ENCODE measurements at places on chromosomes 11 and 22. TPM values are rescaled to one million over a fixed set of nuclear protein-coding genes. Genes with fewer than 3 reads are reported as not detected.

The NPAS4 gene
- total RNA-seq, result 0.74 TPM

The MMP8 gene
- total RNA-seq, result not detected

The SMDT1 gene
- total RNA-seq, result 19.1 TPM

The KRTAP5-10 gene
- not detected for total RNA-seq

The HTR3B gene
- total RNA-seq, result not detected

The RAB36 gene
- total RNA-seq, result 4.1 TPM

DNA sequence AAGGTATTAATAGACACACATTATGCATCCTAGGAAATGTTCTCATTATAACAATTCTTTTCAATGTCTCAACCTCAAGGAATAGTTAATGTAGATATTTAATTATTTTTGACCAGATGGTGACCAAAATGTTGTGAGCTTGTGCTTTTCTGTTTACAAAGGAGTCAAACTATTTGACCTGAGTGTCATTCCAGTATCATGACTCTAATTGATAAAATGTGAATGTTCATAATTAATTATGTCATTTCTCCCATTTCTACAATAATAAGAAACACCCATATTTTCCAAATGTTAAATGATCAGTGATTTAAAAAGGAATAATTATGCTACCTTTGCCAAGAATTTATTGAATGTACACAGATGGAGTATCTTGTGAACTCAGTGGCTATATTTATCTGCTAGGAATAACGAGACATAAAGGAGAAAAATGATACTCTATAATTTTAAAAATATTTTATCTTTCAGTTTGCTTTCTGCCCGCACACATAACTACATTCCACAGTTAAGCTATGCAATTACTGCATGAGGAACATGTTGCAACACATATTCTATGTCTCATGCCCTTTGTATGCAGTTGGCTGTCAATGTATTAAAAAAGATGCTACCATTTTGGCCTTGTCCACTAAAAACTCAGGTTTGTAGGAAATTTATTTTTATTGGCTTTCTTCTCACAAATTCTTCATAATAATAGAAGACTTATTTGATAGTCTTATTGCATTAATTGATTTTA is 376.7 kb upstream of the CCDC179 start:
- DNase-seq, result no peak

- peak; percentile 69 for DNase-seq
Measured at GRCh38 chr22:37457093-37457893, 28.9 kb downstream of the MFNG start.

GRCh38 chr11:76721755-76722677 is 51.5 kb upstream of the LRRC32 start:
- DNase-seq, result peak; percentile 78

DNA sequence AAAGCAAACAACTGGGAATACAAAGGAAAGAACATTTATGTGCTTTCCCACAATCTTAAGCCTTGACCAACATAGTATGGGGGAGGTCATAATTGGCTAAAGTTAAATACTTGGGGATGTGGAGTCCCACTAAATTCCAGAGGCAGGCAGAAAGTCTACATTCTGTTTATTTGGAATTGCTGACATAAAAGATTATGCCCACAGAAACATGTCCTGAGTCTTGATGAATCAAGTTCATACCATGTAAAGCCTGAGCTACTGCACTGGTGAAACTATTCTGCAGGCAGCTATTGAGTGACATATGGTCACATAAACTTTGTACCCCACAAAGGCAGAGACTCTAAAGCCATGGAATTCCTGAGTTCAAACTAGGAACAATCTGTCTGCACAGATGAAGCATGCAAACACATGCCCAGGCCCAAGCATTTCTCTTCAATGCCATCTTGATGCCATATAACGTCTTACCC is 69.9 kb upstream of the CHRM4 start:
- no peak for DNase-seq

DNA sequence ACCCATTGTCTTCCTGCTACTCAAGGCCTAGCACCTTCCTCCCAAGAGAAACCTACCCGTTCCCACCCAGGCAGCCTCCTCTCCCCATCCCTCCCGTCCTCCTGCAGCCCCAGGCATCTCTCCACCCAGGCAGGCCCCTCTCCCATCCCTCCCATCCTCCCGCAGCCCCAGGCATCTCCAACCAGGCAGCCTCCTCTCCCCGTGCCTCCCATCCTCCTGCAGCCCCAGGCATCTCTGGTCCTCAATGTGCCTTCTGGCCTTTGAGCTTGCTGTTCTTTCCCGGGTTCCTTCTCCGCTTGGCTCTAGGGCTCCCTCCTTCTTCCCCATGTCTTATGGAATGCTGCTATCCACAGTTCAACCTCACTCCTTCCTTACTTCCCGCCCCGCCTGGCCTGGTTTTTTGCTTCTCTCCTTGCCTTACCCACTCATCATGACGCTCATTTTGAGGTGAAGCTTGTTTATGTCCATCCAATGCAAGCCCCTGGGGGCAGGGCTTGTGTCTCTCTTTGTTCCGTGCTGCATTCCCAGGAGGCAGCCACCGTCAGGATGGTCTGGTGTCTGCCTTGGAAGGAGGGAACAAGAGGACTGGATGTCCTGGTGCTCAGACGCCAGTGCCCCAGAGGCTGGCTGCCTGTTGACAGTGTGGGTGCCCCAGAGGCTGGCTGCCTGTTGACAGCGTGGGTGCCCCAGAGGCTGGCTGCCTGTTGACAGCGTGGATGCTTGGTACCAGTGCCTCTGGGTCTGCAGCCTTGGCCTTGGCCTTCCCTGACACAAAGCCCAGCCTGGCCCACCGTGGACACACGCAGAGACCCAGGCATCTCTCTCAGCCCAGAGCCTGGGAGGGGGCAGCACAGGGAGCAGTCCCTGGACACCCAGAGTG is 815.7 kb downstream of the BRD1 start:
- DNase-seq, result no peak

DNA sequence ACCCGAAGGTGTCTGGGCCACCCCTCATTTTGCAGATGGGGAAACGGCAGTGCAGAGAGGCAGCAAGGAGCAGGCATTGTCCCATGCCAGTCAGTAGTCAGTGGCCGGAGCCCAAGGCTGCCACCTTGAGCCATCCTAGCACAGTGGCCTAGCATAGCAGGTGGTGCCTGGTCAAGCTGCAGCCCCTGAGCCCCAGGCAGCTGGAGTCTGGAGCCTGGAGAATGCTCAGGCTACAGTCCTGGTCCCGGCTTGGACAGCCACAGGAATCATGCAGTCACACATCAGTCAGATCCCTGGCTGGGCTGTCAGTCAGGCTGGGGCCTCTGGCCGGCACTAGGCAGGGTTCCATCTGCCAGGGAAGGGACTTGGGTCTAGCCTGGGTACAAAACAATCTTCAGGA is 18.6 kb downstream of the KCNC1 start:
- DNase-seq, result no peak

DNA sequence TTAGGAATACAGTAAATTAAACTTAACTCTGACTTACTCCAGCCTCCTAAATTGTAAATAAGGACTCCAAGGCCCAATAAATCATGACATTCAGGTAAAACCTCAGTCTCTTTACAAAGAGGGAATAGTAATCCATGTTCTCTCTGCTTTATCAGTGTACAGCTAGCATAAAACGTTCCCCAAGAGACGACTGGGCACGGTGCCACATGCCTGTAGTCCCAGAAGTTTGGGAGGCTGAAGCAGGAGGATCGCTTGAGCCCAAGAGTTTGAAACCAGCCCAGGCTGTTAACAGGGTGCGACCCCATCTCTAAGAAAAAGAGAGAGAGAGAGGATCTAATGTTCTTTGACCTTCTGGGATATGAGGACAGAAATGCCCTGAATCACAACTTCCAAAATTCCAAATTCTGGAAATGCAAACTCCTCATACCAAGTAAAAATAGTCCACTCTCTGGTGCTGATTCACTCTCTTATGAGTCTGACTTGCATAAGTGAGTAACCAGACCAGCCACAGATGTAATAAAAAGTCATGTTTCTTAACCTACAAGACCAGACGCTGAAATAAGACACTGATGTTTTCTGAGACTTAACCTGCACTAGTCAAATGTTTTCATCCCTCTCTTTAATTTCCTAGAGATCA is 25.5 kb downstream of the NNMT start:
- DNase-seq, result no peak

GRCh38 chr11:15705891-15706290 is 591.2 kb downstream of the INSC start:
- no peak for DNase-seq

GRCh38 chr22:45946805-45947600 is 30.0 kb downstream of the WNT7B start:
- no peak for DNase-seq

GRCh38 chr11:12832480-12833224 is 158.4 kb downstream of the TEAD1 start:
- no peak for DNase-seq

DNA sequence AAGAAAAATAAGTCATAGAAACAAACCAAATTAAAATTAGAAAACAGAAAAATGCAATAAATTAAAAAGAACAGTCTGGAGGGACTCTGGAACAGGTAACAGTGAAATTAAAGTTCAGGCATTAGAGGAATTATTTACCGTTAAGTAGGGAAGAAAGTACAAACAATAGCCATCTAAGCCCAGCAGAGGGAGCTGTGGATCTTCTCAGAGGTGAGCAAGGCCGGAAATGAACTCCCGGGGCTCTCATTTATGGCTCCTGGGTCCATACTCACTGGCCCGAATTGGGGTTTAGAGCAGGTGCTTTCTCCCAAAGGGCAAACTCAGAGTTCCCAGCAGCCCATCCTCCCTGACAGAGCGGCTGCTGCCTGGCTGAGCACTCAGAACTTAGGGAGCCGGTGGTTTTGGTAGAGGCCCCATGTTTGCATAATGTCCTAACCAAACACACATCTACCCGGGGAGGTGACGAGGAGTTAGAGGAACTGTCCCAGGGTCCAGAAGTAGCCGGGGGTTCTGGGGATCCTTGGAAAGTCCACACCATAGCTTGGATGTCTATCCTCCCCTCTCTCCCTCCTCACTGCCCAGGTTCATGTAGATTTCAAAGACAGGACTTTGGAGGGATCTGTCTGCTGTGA is 87.8 kb upstream of the VPREB1 start:
- DNase-seq, result peak; percentile 33

DNA sequence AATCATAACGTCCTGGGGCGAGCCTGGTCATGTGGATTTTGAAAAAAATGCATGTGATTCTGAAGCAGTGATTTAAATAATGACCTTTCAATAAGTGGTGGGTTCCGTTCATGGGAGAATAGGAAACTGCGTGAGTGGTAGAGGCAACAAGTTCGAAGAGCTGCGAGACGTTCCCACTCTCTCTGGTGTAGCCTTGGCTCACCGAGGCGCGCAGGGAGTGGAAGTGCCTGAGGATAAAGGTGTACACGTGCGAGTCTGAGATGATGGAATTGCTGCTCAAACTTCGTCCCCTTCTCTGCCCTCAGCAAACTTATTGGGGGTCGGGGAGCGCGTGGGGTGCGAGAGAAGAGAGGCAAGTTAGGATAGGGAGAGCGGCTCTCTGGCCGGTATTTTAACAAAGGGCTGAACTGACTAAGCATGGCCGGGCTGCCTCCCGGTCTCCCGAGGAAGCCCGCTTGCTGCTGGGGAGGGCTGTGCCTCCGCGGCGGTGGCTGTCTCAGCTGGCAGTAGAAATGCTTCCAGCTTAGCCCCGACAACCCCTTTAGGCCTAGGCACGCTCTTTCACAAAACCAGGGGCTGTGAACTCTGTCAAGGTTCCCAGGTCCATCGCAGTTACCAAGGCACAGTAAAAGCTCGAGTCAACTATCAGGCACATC is 875 bp upstream of the STT3A start:
- peak; percentile 22 for DNase-seq

GRCh38 chr11:75560644-75561043 is 1.4 kb upstream of the SERPINH1 start:
- DNase-seq, result no peak

DNA sequence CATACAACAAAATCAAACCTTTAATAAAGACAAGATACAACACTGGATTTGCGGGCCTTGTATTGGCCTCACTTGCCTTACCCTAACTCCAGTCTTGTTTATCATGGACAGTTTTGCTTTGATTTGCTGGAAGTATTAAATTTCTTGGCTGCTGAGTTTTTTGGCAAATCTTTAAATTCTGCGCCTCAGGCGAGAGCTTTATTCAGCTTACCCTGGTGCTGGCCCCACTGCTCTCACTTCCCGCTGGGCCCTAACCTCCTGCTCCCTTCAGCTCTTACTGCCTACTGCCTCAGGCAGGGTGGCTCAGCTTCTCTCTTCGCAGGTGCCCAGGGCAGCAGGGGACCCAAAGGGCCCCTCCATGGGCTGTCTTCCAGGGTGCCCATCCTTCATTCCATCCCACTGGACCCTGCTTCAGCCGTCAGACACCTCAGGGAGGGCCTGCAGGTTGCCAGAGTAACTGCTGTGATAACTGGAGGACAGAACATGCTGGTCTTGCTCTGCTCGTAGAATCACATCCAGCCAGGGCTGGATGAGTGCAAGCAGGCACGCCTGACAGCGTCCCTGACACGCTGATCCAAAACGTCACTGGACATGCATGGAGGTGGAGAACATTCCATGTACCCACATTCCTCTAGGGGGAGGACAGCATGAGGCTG is 45.7 kb upstream of the TUB start:
- no peak for DNase-seq

DNA sequence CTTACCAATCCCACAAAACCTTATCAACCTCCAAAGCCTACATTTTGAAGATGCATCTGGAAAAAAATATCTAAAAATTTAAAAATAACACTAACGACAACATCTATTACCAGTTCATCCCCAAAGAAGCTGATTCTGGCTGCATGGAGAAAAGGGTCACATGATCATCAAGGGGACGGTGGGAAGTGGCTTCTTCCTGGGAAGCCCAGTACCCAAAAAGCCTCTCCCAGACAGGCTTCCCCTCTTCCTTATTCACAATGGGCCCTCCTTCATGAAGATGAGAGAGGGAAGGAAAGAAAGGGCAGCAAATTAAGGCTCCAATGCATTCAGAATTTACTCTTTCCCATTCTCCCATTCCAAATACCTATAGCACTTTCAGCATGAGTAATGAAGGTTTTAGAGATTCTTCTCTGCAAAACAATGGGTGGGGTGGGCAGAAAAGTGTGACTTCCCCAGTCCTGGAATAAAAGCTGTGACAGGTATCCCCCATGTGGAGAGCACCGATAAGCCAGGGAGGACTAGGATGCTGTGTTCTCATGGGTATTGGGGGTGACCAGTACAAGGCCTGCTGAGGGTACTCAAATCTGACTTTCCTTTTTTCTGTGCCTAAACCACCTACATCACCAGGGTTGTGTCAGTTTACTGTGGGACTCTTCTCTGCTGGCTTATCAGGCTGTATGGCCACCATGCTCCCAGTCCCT is 88.2 kb downstream of the SIK3 start:
- DNase-seq, result no peak

DNA sequence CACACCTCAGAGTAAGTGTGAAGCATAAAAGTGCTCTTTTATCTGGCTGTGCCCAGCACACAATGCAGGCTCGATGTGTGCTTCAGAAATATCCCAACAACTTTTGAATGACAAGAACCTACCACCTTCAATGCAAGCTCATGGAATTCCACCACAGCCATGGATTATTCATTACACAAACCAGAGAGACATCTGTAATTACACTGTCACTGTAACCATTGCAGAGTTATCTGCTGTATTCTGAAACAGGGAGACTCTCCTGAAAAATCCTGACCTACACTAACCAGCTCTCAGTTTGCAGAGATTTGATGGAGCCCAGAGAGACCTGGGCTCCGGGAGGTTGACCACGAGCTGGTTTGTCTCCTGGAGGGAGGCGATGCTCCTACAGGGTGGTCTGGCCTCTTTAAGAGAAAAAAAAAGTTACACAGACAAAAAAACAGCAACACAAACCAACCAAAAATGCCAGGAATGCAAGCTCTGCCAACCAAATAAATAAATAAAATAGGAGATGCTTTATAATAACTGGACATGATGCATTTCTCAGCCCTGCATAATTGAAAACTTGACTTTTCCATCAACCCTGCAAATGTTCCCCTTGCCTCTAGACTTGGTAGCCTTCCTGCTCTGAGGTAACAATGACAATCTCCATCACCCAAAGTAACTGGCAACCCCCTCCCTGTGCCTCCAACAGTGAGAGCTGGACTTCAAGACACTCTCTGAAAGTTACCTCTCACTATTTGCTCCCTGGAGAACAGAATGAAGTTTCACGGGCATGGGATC is 69.7 kb downstream of the ETS1 start:
- DNase-seq, result no peak
